ENCODE measurements at places on chromosomes 7 and 10.

DNA sequence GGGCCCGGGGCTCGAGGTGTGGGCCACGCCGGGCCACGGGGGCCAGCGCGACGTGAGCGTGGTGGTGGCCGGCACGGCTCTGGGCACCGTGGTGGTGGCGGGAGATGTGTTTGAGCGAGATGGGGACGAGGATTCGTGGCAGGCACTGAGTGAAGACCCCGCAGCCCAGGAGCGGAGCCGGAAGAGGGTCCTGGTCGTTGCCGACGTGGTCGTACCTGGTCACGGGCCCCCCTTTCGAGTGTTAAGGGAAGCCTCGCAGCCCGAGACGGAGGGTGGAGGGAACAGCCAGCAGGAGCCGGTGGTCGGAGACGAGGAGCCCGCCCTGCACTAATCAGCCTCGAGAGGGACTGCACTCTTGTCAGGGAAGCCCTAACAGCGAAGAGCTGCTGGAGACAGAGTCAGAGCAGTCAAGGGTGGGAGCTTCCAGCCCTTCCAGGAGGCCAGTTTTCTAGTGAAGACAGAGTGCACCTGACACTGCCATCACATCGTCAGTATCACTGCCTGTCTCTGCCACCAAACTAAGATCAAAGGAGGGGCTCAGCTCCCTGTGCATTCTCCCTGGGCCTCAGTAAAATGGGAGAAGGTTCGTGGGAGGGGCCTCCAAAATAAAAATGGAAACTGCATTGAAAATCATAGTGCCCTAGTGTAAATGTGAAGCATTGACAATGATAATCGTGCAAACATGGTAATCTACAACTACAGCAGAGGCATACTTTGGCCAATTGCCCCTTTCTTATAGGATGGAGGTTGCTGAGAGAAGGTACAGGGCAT is 1.3 kb downstream of the MBLAC1 start:
- DNase-seq = peak; percentile 58

- no peak for DNase-seq
These were observed 51.8 kb downstream of the RELN start for GRCh38 chr7:103937680-103938079.

DNA sequence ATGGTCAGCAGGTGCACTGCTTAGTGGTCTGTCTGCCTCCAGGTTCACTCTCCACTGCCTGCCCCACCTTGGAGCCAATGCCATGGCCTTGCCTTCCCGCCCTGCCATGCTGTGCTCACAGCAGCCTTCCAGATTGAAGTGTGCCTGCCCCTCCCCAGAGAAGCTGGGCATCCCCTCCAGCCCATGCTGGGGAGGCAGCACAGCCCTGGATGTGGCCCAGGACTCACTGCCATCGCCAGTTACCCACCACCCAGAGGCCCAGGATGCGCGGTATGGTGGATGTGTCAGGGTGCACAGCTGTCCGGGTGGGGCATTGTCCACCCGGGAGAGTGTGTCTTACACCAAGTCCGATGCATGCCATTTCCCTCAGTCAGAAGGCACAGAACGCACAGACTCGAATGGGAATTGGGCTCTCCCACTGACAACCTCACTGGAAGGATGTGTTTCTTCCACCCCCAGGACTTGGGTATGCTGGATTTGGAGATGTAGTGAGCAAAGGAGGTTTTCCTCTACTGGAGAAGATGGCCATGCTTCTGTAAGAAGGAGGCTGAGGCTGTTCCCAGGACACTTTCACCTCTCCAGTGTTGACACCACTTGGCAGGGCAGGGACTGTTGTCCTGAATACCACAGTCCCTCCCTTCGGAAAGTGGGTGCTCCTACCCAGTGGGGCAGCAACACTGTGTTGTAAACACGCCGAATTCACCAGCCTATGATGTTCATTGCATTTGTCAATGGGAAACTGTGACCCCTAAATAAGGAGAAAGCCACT is 122.0 kb downstream of the ADARB2 start:
- DNase-seq = no peak

DNA sequence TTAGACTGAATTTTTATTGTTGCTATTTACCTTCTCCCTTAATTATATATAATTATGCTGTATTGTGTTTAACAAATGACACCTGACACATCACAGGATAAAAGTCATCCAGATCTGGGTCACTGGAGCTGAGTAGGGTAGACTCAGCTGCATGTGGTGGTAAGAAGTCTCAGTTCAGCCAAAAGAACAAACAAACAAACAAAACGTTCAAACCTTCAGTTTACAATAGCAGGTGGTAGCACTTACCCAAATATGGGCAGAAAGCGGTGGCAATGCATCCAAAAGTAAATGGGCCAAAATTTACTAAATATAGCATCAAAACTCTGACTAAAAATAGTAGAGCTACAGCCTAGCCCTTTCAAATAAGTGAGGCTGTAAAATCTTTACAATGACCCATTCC is 42.2 kb downstream of the ZWINT start:
- no peak for DNase-seq

GRCh38 chr7:139842401-139843210 is 13.5 kb downstream of the TBXAS1 start:
- DNase-seq = no peak

GRCh38 chr10:69747179-69747578 is 54.5 kb upstream of the COL13A1 start:
- no peak for DNase-seq

- DNase-seq = no peak
These were observed 375 bp upstream of the GATAD1 start for GRCh38 chr7:92446869-92447344.

DNA sequence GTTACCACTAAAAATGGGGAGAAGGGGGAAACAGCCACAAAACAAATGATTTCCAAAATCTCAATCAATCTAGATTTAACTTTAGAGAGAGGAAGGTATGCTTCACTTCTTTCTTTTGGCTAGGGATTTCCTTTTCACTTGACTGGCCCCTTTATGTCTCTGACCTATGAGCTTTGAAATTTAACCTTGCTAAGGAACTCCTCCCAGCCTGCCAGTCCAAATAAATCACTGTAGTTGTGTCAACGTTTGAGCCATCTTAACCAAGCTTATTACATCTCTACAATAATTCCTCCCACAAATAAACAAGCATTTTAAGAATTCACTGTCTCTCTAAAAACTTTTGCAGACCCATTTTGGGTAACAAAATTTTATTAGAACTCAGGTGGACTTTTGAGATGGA is 315.5 kb upstream of the CELF2 start:
- DNase-seq = no peak

DNA sequence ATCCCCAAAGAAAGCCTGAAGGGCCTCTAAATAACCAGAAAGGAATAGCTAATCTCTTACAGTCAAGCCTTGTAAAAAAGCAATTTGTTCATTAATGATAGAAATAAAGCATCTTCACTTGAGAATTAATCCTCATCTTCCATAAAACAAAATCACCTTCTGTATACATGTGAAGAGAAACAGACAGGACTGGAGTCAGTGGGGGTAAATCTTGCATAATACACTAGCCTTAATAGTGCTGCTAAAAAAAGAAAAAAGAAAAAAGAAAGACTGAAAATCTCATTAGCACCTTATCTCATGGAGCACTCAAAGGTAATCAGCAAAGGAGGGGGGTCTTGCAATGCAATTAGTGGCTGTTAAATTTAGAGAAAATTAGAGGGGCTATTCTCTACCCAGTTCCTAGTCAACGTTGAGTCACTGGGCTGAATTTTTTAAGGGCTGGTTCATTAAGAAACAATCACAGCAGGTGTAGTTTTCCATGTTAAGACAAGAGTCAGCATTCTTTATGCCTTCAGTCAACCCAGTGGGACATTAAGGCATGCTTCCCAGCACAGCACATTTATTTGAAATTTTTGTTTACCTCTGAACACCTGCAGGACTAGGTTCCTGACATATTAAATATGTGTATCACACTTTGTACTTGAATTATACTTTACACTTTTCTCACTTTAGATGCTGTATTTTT is 1455.7 kb upstream of the CELF2 start:
- DNase-seq = no peak

DNA sequence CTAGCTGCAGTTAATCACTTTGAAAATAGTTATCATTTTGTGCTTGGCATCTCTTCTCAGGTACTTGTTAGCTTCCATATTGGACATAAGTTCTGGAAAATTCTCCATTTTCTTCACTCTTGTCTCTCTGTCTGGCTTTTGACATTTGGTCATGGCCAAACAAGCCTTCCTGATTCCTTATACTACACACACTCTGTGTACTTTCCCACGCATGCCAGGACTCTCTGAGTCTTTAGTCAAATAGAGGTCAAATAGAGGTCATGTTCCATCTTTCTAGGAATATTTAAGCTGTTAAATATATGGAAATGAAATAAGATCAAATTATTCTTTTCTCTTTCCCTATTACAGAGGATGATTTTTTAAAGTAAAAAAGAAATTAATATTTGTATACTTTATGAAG is 235.5 kb upstream of the PLXDC2 start:
- DNase-seq = no peak

- DNase-seq = no peak
These were observed 45.9 kb upstream of the ANTXRL start for GRCh38 chr10:46240684-46241565.

GRCh38 chr10:113368666-113369364 is 184.0 kb upstream of the HABP2 start:
- no peak for DNase-seq

DNA sequence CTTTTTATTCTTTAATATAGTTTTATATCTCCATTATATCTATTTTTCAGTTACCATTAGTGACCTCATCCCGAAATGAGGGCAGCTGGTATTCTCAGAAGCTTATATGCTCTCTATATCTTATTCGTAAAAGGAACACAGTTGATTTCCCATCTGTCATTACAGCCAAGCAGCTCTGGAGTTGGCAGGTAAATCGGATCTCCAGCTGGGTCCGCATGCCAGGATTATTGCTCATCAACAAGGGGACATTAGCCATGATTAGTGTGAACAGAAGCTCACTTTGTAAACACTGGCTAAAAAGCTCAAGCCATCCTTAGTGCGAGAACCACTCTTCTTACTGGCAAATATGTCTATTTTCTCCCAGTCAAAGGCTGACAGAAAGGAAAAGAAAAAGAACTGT is 180.3 kb downstream of the NPSR1 start:
- no peak for DNase-seq

DNA sequence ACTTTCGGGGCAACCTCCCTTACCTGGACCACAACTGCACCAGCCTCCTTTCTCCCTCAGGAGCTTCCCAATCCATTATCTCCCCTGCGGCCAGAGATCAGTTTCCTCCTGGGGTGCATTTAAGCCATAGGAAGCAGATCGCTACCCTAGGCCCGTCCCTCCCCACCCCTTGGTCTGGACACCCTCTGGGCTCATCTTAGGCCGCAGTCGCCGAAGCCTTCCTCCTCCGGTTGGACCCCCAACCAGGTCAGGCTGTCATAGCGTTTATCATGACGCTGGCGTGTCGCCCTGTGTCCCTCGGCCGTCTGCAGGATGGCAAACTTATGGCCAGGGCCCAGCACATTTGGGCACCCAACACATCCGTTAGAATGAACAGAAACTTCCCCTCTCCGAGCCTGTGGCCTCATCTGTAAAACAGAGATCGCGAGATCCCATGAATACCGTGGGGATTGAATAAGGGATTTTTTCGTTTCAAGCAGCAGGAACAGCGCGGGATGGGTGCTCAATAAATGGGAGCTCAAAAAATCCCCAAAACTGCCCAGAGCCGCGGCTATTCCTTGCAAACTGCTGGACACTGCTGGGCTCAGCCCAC is 669 bp upstream of the AP5Z1 start:
- peak; percentile 52 for DNase-seq

- no peak for DNase-seq
These were observed 43.3 kb upstream of the MTURN start for GRCh38 chr7:30091491-30091912.

DNA sequence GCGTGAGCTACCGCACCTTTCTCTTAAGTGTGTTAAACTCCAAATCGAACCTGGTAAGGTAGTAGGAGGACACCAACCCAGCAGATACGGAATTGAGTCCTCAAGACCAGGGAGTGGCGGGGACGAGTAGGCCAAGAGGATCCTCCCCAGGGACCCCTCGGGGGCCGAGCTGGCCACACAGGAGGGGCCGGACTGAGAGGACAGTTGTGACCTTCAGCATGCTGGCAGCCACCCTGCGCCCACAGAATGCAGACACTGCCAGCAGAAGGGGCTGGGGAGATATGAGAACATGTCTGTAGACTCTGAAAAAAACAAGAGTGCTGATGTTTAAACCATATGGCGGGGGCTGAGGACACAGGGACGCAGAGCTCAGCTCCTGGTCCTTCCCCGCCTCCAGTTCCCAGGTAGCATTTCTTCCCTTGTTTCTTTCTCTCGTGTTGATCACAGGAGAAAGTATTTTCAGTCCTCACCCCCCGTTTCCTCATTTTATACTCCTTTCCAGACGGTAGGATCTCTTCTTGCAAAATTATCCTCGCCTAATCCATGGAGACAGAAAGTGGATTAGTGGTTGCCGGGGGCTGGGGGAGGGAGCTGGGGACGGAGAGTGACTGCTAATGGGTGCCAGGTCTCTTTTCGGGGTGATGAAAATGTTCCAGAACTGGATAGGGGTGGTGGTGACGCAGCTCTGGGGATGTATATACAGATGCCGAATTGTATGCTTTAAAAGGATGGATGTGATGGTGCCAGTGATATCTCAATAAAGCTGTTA is 11.5 kb upstream of the UNCX start:
- no peak for DNase-seq

- DNase-seq = no peak
These were observed 579 bp downstream of the KEL start for GRCh38 chr7:142961595-142961972.

DNA sequence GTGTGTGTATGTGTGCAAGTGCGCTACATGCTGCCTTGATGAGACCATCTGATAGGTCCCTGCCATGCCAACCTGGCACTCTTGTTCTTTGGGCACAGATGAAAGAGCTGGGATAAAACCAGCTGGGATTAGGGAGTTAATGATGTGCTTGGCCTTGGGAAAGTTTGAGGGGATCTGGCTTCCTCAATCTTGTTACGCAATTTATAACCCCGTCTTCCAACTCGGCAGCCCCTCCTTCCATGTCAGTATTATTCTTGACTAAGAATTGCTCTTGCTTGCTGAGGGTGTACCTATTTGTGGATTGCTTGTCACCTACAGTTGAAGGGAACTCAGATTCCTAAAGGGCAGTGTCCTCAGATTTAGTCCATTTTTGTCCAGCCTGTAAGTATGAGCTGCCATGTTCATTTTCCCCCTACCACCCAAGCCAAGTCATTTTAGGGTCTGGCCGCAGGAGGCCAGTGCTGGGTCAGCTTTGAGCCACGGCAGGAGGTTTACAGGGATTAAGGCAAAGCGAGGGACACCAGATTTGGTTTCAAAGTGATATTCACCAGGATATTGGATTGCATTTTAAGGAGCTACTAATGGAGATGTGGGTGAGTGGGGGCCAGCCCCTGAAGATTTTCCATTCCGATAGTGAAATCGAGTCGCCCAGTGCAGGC is 34.1 kb upstream of the KCNMA1 start:
- DNase-seq = no peak

- DNase-seq = no peak
These were observed 269.2 kb downstream of the BAMBI start for GRCh38 chr10:28946479-28946878.

- no peak for DNase-seq
These were observed 351.1 kb upstream of the ETV1 start for GRCh38 chr7:14340393-14341074.

- DNase-seq = no peak
These were observed 289.7 kb downstream of the FRMD4A start for GRCh38 chr10:14040787-14041631.

Data from activated CD4-positive, alpha-beta T cell treated with anti-CD3 and anti-CD28 coated beads for 36 hours (primary cell).